ENCODE measurements at places on chromosomes 13 and 19.

DNA sequence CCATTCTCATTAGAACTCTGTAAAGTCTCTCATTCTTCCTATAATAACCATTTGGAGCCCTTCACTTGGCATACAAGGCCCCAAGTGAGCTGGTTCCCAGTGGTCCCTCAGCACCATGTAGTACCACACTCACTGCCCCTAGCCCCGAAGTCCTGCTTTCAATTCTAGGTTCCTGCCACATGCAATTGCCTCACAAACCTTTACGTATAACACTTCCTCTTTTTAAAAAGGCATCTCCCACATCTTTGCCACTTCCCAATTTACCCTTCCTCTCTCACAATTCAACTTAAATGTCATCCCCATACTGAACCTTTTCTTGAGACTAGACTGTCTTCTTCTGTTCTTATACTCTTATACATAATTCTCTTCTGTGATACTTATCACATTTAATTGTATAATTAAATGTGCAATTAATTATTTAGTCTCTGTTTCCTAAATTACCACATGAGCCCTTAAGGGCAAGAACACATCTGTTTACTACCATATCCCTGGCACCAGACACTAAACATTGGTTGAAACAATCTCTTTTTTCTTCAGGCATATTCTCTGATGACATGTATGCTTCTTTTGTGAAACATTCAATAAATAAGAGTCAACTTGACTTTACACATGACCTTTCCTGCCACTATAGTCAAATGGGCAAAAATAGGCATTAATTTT lies 304.0 kb downstream of the SPRY2 start:
- peak; percentile 97 for DNase-seq

- DNase-seq: no peak
Measured at GRCh38 chr13:103101901-103102300, 35.7 kb upstream of the SLC10A2 start.

- no peak for DNase-seq
Measured at GRCh38 chr19:47100290-47100689, 13.3 kb downstream of the ZC3H4 start.

GRCh38 chr13:44819245-44819644 lies 170.0 kb downstream of the NUFIP1 start:
- DNase-seq: no peak

GRCh38 chr13:71814806-71815360 lies 52.1 kb downstream of the DACH1 start:
- no peak for DNase-seq

GRCh38 chr19:5635427-5635826 lies 12.5 kb downstream of the SAFB start:
- no peak for DNase-seq

GRCh38 chr13:28492569-28493367 lies 2.2 kb downstream of the FLT1 start:
- DNase-seq: no peak

GRCh38 chr13:23510979-23511735 lies 59.1 kb upstream of the TNFRSF19 start:
- DNase-seq: peak; percentile 18

DNA sequence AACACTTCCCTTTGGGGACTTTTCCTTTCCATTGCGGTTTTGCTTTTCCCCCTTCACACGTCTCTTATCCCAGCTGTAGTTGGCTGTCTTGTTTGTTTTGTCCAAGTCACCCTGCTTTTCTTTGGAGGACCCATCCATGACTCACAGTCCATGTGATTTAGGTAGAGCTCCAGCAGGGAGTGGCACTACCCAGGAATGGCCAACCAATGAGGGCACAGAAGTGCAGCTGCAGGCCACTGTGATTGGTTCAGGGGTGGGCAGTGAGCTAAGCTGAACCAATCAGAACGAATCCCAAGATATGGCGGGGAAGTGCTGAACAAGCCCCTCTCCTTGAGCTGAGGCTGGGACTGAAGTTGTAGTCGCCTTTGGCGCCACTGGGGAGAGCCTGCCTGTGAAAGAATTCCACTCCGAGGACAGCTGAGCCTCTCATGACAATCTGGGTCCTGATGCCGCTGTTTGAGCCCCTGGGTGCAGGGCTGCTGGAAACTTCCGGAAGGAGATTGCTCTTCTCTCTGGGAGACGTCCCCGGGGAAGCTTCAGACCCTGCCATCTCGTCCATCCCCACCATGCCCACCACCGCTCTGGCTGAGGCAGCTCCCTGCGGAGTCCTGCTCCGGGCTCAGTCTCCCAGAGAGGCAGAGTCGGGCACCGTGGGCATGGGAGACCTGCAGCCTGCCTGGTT lies 62.9 kb upstream of the URI1 start:
- no peak for DNase-seq

DNA sequence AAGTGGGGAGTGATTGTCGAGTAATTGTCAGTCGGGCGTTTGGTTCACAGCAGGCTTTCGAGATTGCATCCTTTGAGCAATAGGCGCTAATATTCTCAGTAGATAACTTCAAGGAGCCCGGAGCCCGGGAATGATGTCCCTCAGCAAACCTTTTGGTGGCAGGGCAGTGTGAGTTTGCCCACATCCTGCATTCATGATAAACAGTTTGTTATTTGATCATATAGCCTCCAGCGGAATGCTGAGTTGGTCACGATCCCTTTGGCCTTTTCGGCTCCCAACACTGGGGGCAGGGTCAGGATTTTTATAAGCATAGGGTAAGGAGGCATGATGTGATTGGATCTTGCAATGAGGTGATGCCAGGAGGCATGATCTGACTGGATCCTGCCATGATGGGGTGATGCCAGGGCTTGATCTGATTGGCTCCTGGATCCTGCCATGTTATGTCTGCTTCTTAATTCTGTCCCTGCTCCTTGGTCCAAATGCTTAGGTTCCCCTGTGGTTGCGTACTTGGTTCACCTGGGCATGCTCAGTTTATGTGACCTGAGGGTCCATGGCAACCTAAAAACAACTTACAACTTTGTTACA lies 38.2 kb upstream of the IGSF23 start:
- no peak for DNase-seq

DNA sequence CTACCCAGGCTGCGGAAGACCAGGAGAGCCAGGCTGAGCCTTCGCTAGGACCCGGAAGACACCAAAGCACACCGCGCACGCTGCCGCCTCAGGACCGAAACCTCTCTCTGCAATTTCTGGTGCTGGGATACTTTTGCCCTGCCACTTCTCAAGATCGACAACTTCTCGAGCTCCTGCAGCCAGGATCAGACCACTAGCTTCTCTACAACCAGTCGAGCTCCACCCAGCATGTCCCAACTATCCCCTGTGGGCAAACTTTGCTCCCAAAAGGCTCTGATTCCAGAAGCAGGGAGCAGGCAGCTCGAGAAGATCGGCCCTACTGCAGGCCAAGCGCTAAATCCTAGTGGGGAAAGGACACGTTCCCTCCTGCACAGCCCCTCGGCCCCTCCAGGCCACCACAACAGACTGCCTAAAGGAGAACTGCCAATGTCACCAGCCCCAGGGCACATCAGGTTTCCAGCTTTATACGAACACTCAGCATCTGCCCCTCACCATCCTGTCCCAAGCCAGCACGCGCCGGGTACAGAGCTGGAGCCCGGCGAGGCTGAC lies 979 bp downstream of the AKAP8 start:
- peak; percentile 63 for DNase-seq

- DNase-seq: no peak
Measured at GRCh38 chr13:67296511-67296910, 66.4 kb upstream of the PCDH9 start.

GRCh38 chr13:114303700-114304327 lies 10.5 kb upstream of the CHAMP1 start:
- DNase-seq: no peak

DNA sequence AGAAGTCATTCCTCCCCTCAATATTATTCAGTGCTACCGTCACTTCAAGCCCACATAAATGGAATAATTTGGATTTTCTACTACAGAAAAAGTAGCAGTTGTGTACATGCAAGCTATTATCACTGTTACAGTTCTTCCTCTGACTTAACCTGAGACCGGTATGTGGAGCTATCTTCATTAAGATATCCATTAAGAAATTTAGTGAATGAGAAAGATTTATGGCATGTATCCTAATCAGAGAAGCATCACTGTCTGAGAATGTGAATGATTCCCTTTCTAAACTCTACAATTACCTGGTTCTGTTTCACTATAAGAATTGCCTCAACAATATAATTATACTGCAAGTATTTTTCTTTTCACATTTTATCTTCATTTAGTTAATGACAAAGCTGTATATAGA lies 278.7 kb downstream of the KLF5 start:
- DNase-seq: no peak

DNA sequence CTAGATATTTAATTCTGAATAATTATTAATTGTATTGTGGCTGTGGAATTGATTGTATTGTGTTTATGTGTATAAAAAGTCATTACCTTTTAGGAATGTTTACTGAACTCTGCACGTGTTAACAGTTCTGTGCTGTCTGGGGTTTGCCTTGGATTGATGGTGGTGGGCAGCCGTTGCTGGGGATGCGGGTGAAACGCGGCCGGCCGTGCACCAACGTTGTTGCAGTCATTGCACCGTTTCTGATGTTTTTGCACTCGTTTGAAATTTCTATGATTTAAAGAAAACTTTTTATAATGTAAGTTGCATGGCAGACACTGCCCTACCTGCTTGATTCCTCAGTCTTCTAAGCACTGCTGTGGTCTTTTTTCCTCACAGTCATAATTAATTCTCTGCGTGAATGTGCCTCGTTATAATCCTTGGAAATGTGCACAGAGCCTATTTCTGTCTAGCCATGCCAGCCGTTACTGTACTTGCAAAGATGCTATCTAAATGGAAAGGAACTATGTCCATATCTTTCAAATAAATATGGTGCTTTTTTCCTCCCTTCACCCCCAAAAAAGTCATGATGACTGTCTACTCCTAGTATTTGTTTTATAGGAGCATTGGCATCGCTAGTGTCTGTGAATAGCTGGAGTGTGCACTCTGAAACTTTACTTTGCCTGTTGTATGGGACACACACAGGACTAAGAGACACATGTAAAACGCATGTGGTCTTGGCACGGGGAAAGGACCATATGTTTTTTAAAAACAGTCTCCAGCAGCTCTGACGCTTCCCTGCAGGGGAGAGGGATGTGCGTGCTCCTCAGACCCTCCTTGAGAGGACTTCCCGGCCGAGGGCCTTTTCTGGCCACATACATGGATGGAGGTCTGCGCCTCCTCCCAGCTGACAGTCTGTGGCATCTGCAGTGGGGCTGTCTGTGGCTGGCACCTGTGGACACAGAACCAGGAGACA lies 40.7 kb upstream of the MCF2L start:
- DNase-seq: no peak

GRCh38 chr13:28140433-28141125 lies 2.2 kb downstream of the PAN3 start:
- DNase-seq: no peak

DNA sequence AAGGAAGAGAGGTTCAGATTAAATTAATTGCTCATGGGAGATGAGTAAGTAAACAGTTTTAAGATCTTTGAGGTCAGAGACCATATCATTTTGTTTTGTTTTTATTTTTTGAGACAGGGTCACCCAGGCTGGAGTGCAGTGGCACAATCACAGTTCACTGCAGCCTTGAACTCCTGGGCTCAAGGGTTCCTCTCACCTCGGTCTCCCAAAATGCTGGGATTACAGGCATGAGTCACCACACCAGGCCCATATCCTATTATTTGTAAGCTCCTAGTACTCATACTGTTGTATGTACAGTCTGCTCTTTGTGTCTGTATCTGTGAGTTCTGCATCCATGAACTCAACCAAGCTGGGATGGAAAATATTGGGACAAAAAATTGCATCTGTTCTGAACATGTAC lies 6.0 kb upstream of the RASL11A start:
- no peak for DNase-seq

- no peak for DNase-seq
Measured at GRCh38 chr13:26299168-26299750, 45.3 kb downstream of the CDK8 start.

- DNase-seq: no peak
Measured at GRCh38 chr19:32041681-32042292, 303.6 kb upstream of the ZNF507 start.

Data from Kasumi-1 (cell line).